ENCODE measurements at places on chromosomes 3 and 15.
A peak's percentile ranks its signal among the peaks of the same experiment; 100 is the strongest.

DNA sequence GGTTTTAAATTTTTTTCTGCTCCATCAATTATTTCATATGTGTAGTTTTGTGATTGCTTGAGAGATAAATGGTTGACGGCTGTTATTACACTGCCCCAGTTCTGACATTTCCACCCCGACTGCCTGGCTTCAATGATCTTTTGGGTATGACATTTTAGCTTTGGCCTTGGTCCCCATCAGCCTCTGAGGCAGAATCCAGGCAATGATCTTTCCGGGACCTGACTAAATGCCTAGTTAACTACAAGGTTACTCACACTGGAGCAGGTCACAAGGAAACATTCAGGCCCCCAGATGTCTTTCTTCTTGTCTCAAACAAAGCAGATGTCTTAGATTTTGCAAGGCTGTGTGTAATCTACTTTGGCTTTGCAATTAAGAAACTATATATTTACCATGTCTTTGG is 61.1 kb upstream of the TMCO5A start:
- no peak for DNase-seq

GRCh38 chr15:89820666-89821611 is 6.3 kb upstream of the ANPEP start:
- DNase-seq, result no peak

- no peak for DNase-seq
These were observed 885 bp downstream of the CDV3 start for GRCh38 chr3:133574260-133574881.

GRCh38 chr3:46065294-46065705 is 38.0 kb upstream of the XCR1 start:
- DNase-seq, result peak; percentile 20

DNA sequence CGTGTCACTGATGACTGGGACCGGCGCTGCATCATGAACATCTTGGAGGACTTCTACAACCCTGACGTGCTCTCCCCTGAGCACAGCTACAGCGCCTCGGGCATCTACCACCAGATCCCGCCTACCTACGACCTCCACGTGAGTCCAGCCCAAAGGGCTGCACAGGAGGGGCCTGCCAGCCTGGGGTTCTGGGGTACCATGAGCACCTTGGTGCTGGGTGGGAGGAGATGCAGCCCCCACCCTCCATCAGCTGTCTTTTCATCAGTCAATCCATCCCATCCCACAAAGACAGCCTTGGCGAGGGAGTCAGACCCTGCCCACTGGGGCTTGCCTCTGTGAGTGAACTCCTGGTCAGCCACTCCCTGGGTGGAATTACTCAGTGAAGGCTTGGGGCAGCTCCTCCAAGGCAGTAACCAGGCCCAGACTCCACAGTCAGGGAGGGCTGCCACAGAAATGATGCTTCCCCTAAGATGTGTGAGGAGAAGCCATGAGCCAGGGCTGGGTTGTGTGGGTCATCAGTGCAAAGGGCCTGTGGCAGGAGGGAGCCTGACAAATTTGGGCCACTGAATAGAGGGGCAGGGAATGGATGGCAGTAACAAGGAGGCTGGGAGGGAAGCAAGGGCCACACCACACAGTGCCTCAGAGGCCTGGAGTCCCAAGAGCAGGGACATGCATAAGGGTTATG is 47.9 kb downstream of the SEMA3G start:
- DNase-seq, result no peak

GRCh38 chr3:19967812-19968211 is 20.9 kb downstream of the RAB5A start:
- peak; percentile 14 for DNase-seq

DNA sequence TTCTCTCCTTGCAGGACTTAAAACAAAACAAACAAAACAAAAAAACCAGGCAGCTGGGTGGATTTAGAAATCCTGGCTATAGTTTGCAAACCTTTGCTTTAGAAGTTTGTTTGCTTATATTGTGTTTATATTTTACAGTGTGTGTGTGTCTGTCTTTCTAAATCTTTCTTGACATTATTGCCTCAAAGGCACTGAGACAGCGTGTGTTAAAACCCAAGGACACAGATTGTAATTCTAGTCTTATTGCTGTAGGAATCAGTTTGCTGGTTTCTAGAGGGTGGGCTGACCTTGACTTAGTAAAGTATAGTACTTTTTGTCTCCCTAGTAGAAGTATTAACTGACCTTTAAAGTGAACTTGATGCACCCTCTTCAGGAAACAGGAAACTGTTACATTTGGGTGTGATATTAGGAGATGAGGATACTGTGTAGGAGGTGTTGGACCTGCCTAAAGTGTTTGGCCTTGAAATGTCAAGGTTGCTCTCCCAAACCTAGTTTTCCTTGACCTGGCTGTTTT is 71.0 kb downstream of the TCF12 start:
- DNase-seq, result peak; percentile 39

DNA sequence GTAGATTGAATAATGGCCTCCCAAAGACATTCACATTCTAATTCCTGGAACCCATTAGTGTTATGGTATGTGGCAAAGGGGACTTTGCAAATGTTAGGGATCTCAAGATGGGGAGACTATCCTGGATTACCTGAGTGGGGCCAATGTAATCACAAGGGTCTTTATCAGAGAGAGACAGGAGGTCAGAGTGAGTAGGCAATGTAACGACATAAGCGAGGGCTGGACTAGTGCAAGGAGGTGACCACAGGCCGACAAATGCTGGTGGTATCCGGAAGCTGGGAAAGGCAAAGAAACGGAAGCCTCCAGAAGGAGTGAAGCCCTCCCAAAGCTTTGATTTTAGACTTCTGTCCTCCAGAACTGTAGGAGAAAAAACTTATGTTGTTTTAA is 26.5 kb upstream of the AQP9 start:
- no peak for DNase-seq

GRCh38 chr3:49462222-49462621 is 7.8 kb upstream of the DAG1 start:
- DNase-seq, result peak; percentile 15

- no peak for DNase-seq
These were observed 446.5 kb downstream of the EDEM1 start for GRCh38 chr3:5633960-5634359.

DNA sequence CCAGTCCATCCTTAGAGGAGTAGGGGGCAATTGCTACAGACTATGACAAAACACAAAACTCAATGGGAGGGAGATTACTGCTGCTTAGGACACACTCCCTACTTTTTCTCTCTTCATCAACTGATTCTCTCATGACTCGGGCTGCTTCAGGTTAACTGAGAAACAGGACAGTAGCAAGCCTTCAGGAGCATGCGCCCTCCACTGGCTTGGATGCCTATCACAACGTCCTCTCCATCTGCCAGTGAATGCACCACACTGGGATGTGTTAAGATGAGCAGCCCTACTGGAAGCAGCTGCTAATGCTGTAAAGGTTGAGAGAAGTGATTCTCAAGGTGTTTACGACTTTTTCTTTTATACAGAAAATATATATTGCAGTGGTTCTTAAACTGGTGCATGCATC is 542.3 kb downstream of the EDEM1 start:
- peak; percentile 21 for DNase-seq

- DNase-seq, result no peak
These were observed 2.5 kb downstream of the FOXL2NB start for GRCh38 chr3:138949445-138950005.

DNA sequence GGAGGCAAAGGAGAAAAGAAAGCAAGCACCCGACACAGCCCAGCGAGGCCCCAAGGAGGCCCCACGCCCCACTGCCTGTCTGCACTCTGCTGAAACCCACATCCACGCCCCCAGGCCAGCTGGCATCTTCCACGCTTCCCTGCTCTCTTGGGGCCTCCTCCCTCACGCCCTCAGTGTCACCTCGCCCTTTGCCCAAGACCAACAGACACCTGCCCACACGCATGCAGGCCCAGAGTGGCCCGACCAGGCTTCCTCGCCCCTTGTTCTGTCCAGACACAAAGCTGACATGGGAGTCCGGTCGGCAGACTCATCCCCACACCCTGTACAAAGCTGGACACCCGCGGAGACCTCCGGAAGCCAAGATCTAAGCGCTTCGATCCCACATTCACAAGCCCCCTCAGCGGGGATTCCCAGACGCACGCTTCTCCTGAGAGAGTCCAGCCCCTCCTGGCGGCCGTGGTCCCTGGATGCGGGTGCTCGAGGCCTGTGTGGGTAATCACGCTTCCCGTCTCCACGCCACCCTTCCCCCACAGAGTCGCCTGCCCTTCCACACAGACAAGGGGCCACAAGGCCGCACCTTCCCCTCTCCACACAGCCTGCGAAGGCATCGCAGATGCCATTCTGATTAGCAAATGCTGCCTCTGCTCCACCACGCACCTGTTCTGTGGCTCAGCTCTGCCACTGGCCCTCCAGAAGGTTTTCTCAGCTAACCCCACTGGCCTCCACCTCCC is 176.6 kb downstream of the XXYLT1 start:
- no peak for DNase-seq

DNA sequence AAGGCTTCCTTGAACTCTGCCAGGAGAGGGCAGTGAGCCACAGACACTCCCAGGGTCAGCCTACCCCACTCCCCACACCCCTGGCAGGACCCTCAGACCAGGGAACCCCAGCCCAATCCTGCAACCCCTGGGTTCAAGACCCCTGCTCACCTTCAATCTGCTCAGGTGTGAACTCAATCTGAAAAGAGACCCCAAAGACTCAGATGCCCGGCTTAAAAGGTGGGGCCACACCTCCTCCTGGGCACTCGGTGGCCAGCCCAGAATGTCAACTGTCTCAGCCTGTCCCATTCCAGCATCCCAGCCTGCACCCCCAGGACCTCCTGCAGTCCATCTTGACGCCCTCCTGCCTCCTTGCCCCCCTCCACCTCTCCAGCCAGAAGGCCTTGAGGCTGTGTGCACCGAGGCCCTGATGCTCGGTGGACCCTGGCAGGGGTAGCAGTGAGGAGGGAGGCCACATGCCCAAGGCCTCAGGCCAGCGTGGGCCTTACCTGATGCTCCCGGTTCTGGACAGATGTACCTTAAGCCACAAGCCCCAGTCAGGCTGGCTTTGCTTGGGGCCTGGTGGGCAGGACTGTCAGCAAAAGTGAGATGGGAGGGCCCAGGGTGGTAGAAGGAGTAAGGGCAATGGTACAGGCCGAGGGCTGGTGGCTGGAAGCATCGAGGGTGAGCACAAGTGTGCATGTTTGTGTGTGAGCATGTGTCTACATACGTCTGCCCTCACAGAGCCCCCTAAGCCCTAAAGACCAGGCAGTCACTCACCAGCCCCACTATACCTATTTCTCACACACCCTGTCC is 2.2 kb downstream of the MYL3 start:
- no peak for DNase-seq

GRCh38 chr3:129180461-129180860 is 3.2 kb downstream of the CNBP start:
- no peak for DNase-seq

GRCh38 chr3:52108302-52109232 is 45.7 kb downstream of the POC1A start:
- no peak for DNase-seq

GRCh38 chr15:57422113-57422754 is 45.9 kb downstream of the CGNL1 start:
- no peak for DNase-seq

DNA sequence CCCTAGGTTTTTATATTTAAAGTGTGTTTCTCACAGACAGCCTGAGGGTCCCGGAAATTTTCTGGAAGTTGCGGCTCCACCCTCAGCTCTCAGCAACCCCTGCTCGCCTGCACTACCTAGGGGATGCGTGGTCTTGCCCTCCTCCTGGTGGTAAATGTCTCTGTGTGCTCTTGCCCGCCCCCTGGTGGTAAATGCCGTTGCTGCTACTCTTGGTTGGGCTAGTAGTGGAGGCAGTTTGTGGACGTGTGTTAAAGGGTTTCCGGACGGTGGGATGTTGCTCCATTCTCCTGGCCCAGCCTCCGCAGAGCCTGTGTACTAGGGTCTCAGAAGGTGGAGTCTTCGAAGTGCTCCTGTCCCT is 27.4 kb downstream of the STOML1 start:
- DNase-seq, result peak; percentile 87

DNA sequence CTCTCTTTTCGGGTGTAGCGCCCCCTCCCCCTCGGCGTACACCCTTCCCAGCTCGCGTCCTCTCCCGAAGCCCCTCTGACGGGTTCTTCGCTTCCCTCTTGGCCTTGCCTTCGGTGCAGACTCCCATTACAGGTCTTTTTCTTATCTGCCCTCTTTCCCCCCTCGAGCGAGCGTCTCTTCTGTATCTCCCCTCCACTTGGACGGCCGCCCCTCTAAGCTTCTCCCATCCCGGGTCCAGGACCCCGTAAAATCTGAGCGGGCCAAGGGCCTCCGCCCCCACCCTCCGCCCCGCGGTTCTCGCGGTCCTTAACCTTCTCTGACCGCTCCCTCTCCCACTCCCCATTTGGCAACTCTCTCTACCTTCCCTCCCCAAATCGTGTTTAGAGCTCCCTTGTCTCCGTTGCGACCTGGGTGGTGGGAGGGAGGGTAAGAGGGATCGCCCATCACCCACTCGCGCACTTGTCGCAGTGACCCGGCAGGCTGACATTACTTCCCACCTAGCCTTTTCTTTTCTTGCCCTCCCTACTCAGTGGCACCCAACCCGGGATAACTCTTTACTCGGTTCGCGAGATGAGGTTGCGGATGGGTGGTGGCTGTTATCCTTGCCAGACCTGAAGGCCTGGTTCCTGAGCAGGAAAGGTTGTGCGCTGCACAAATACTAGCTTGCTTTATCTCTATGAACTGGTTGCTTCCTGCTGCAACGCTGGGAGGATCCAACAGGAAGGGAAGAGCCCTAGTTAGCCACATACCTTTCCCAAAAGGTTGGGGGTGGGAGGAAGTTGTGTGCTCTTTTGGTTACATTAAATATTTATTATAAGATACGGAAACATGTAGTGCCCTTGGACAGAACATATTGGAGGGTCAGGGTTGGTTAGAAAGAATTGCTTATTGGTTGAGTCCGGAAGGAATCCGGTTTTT is 922 bp downstream of the RAB11A start:
- peak; percentile 67 for DNase-seq

GRCh38 chr15:60394689-60395097 is 3.1 kb downstream of the ANXA2 start:
- no peak for DNase-seq

DNA sequence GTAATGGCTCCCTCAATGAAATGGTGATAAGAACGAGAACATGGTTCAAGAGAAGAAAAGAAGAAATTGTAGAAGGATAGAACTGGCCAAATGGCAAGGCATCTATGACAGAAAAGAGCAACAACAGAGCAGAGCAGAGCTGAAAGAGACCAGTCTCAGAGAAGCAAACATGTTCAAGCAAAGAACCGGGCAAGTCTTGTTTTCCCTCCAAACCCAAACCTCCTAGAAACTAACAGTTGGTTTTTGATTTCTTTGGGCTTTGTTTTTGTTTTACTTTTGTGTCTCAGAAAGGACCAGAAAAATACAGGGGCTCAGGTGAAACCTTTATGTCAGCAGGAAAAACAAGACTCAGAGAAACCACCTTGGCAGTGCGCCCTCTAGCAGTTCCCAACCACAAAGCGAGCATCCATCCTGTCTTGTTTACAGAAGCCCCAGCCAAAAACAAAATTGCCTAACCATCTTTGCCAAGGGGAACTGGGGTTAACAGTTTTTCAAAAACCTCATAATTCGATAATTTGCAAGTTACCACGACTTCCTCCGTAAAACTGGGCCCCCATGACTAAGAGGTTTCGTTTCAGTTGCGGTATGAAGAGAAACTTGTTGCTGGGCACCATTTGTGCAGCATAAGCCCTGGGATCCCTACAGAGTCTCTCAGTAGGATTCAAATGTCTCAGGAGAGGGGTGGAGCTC is 159.2 kb upstream of the SLC24A5 start:
- DNase-seq, result peak; percentile 62

GRCh38 chr3:118347396-118348168 is 687.1 kb downstream of the IGSF11 start:
- DNase-seq, result peak; percentile 33

- DNase-seq, result peak; percentile 75
These were observed 463 bp downstream of the TERC start for GRCh38 chr3:169764312-169764881.

GRCh38 chr15:77846360-77846759 is 213.6 kb upstream of the LINGO1 start:
- DNase-seq, result no peak

- DNase-seq, result no peak
These were observed 68.3 kb upstream of the HERC1 start for GRCh38 chr15:63901912-63902670.
